ENCODE measurements at places on chromosomes 7 and 10.

GRCh38 chr7:8151161-8151725 lies 110.7 kb downstream of the ICA1 start:
- no peak for DNase-seq

DNA sequence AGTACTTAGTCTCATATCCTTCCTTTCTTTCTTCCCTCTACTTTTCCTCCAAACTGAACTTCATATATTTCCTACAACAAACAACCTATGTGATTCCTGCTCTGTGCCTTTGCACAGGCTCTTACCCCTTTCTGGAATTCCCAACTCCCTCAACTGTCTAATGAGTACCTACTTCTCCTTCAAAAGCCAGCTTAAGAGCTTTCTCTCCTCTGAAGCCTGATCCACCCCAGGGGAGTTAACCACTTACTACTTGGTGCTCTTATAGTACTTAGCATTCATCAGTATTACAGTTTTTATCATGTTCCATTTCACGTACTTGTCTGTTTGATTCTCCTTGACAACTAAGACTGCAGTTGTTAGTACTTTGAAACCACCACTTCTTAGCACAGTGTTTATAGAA lies 246.1 kb downstream of the LRRTM3 start:
- no peak for DNase-seq

DNA sequence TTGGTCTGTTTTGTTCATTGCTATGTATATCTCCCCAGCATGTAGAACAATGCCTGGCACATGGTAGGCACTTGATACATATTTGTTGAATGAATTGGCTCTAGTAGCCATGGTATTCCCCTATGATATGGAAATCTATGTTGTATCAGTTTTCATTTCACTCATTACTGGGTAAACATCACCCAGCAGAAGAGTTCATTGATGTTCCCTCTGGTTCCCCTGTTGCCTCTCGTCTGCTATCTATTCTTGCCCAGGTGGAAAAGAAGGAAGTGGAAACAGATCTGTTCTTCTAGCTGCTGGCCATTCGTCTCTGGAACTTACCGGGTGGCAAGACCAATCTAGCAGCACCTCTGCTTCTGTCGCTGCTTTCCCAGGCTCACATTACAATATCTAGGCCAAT lies 71.5 kb downstream of the LRRC4 start:
- no peak for DNase-seq

- no peak for DNase-seq
These were observed 29.3 kb upstream of the TTYH3 start for GRCh38 chr7:2602406-2603043.

GRCh38 chr10:104353325-104354048 lies at the start of gene CFAP58:
TSS of gene CFAP58 (plus strand) at chr10:104353833. CDS start at chr10:104353898, 65 bp downstream.
- peak; percentile 94 for DNase-seq

GRCh38 chr10:71187600-71187999 lies 24.8 kb upstream of the UNC5B start:
- no peak for DNase-seq

DNA sequence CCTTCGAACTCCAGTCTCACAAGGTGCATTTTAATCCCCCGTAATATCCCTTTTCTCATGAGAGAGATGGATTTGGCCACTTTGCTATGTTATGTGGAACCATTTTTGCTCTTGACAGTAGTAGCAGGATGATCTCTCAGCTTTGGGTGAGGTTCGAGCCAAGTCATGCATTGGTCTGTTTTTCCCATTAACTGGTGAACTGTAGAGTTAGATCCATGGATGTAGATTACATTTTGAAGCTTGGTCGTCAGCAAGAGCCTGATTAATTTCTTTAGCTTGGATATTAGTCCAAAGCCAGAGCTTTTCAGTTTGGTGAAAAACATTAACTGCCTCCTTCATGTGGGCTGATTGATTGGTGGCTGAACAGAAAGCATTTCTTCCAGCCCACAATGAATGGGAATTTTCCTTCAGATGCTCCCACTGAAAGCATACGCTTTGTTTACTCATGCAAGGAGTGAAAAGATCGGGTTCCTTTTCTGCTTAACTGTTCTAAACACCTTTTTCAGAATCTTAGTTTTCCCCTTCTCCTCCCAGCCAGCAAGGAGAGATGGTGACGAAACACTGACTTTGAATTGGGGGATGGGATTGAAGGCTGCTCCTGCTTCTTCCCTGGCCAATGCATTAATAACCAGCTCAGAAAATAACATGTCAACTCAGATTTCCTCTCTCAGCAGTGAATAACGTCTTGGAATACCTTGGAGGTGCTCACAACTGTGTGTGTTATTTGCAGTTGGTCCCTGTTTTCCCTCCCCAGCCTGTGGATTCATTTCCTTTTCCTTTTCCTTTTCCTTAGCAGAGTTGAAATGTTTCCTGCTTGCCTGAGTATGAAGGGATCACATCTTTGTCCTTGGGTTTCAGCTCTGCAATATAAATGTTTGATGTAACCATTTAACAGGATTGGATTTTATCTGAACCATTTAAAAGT lies 351.8 kb upstream of the FZD8 start:
- no peak for DNase-seq

DNA sequence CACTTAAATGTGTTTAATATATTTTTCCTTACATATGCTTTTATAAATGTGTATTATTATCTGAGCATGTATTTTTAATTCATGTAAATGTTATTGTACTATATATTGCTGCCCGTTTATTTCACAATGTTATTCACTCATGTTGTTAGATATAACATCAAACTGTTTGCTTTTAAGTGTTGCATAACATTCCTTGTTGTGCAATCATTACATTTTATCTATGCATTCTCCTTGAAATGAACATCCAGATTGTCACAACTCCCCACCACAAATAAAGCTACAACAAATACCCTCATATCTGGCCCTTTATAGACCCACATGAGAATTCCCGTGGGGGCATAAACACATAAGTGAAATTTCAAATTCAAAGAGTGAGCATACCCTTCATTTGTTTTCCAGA lies 264.2 kb downstream of the HPSE2 start:
- no peak for DNase-seq

GRCh38 chr7:92815412-92815811 lies 21.0 kb downstream of the CDK6 start:
- DNase-seq, result no peak

DNA sequence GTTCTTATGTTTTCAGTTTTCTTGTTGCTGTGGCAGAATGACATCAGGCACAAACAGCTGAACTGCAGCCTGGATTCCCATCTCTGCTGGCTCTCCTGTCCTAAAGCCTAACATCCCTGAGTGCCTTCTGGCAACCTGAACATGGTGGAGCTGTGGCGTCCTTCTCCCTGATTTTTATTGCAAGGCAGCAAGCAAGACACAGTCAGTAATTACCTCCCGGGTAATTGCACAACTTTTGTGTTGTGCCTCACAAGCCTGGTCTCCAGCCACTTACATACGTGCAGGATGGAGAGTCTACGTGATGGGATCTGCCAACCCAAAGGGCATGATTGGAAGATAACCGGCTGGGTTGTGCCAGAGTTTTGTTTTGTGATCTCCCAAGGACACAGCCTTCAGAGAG lies 116.1 kb upstream of the PARD3 start:
- no peak for DNase-seq

- DNase-seq, result peak; percentile 55
These were observed 62.3 kb upstream of the LBX1 start for GRCh38 chr10:101291331-101292193.

DNA sequence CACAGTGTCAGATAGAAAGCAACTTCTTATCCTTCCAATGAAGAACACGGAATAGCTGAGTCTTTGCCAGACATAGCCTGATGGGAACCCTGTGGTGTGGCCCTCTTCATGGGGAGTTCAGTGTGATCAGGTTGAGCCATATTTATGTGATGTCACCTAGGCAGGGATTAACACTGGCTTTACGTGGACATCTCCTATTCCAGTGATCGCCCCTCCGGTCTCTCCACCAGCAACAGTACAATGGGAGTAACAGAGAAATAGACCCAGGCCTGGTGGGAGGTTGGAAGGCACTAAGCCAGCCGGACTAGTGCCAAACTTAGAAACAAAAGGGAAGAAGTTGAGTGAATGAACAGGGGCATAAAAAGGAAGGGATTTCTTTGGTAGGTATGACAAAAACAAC lies 358.1 kb downstream of the PRPF18 start:
- DNase-seq, result no peak

DNA sequence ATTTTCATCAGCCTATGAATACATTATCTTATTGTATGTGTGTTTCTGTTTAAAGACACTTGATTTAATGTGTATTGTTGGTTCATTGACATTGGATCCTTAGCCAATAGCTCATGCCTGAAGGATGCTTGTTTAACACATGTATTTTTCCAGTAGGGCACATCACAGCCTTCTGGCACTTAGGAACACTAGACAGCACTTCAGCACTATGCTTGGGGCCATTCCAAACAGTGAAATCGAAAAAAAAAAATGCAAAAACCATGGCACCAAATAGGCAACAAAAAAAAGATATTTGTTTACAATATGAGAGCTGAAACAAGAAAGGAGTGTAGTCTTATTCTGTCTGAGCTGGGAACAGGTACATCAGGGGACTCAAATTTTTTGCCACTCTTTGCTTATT lies 262.8 kb downstream of the SLC25A13 start:
- DNase-seq, result no peak

GRCh38 chr10:31004611-31005193 lies 27.0 kb downstream of the ZNF438 start:
- no peak for DNase-seq

DNA sequence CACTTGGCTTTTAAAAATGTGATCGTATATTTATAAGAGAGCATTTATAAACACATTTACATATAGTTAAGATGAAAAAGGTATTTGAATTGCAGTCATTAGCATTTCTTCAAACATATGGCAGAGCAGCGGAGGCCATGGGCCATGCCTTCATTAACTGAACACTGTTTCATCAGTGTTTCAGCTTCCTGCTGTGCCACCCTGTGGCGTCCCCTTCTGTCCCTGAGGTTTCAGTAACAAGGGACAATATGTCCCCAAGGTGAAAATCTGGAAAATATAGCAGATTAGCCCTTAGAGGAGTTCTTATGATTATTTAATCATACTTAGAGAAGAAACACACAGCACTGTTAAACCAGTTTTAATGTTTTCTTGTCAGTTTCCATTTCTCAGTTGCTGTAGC lies 577.8 kb downstream of the ETV1 start:
- DNase-seq, result no peak

GRCh38 chr7:47507522-47507921 lies 74.4 kb downstream of the TNS3 start:
- DNase-seq, result no peak

DNA sequence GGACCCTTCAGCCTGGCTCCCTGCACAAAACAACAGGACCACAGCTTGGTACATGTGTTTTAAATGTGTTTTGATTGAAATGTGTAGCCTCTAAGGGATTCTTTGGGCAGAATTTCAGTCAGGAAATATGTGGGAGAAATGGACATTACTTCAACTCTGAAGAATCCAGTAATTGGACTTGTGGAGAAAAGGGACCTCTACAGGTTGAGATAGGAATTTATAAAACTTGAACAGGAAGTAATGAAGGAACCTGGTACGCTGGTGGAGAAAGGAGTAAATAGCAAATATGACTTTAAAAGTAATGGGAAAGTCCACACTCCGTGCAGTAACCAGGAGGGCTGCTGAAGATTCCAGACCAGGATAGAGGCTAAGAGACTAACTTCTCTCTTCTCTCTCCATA lies 220.5 kb downstream of the LHFPL3 start:
- no peak for DNase-seq

- no peak for DNase-seq
These were observed 45.4 kb downstream of the PPIF start for GRCh38 chr10:79392506-79393176.

GRCh38 chr10:24405635-24406034 lies 196.7 kb downstream of the KIAA1217 start:
- no peak for DNase-seq

DNA sequence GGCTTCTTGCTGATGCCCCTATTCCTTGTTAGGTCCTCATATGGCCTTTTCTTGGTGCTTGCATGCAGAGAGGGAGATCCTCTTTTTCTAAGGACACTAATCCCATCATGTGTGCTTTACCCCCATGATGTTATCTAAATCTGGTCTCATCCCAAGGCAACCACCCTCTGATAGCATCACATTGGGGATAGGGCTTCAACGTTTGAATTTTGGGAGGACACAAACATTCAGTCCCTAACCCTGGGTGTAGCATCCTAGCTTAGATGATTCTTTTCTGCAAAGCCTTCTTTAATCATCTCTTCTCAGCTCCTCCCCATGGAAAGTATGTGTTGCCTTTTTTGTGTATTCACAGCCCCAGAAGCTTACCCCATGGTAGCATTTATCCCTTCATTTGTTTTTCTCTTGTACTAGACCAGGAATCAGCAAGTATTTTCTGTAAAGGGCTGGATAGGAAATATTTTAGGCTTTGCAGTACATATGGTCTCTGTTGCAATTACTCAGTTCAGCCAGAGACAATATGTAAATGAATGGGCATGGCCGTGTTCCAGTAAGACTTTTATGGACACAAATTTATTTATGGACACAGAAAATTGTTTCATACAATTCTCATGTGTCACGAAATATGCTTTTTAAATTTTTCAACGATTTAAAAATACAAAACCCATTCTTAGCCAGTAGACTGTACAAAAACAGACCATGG lies 101.5 kb upstream of the CSTF2T start:
- DNase-seq, result no peak

DNA sequence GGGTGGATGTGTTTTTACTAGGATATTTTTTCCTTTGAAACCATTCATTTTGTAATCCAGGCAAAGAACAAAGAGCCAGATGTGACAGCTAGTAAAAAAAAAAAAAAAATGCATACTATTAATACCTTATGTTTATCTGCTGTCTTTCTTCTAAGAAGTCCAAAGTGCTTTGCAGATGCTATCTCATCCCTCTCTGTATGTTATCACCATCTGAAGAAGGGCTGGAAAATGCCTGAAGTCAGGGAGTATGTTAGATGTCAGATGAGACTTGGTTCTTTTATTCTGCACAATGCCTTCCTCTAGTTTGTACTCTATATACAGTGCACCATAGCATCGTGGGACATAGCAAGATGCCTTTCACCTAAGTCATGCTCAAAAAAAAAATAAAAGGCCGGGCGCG lies 10.4 kb upstream of the CAMK1D start:
- DNase-seq, result no peak

DNA sequence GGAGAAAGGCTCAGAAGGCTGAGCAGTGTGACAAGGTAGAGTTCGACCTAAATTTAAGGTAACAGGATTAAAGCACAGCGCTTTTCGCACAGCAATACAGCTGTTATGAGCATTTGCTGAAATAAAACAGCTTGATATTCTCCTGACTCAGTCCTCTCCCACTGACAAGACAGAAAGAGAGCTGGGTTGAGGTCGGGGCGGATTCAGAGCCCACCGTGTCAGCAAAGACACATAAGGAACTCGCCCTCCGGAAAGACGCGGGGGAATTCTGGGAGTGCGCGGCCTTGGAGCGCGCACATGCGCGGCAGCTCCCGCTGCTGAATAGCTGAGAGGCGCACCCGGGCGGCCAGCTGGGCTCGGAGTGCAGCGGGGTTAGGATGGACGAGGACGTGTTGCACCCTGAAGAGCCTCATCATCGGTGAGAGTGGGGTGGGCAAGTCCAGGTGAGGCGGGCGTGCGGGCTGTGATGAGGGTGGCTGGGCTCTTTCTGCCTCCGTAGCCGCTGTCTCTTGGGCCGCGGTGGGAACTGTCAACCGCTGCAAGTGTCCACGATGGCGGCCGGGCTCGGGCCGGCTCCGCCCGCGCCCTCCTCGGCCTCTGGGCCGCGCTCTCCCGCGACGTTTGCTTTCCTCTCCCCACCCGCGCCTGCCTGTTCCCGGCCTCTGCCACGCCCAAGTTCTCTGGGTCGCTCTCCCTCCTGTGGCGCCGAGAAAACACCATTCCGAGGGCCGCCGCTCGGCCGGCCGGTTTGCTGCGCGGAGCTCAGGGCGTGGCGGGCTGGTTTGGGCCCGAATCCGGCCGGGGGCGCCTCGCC lies 120.6 kb downstream of the LYZL1 start:
- DNase-seq, result peak; percentile 55

All from activated CD8-positive, alpha-beta T cell treated with anti-CD3 and anti-CD28 coated beads, Interleukin-2, amount 10 ng/mL, durations not matched to agents 7 days and 5 days (primary cell).